ENCODE measurements at places on chromosomes 13 and 19.

GRCh38 chr19:38228491-38229439 lies 4.7 kb upstream of the DPF1 start:
- no peak for DNase-seq

DNA sequence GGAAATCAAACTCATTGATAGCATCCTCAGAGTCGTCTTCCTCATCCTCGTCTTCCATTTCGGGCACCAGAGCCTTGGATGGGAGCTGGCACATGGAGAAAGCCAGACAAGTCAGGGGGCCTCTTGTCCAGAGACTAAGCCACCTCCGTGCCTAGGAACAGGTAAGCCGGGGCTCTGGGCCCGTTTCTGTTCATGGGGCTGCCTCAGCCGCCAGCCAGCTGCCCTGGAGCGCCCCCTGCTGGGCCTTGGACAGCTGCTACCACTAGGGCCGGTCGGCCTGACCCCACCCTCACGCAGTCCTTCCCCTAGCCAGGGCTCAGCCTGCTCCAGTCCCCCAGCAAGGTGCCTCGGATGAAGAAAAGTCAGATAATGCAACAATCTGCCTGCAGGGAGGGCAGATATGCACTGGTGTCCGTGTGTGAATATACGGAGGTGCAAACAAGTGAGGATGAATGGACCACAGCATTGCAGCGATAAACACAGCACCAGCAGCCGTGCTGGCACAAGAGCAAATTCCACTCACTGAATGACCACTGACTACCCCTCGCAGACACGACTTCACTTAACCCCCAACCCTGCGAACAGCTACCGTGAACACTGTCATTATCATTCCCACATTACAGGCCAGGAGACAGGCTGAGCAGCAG lies 11.9 kb upstream of the PRKD2 start:
- peak; percentile 61 for DNase-seq

- no peak for DNase-seq
These were observed 8.0 kb downstream of the FRY start for GRCh38 chr13:32039528-32039927.

DNA sequence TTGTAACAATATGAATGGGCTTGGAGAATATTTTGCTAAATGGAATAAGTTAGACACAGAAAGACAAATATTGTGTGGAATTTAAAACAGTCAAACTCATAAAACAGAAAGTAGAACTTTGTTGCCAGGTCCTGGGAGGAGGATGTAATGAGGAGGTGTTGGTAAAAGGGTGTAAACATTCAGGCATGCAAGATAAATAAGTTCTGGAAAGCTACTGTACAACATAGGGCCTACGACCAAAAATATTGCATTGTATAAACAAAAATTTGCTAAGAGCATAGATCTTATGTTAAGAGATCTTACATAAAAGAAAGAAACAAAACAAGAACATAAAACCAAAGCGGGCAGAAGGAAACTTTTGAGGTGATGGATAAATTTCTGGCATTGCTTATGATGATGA lies 1907.8 kb upstream of the PCDH20 start:
- no peak for DNase-seq

GRCh38 chr13:32427852-32428580 lies at the start of gene N4BP2L1:
Gene N4BP2L1 (minus strand): TSS chr13:32428130. CDS start chr13:32428082, 48 bp downstream.
- peak; percentile 63 for DNase-seq

DNA sequence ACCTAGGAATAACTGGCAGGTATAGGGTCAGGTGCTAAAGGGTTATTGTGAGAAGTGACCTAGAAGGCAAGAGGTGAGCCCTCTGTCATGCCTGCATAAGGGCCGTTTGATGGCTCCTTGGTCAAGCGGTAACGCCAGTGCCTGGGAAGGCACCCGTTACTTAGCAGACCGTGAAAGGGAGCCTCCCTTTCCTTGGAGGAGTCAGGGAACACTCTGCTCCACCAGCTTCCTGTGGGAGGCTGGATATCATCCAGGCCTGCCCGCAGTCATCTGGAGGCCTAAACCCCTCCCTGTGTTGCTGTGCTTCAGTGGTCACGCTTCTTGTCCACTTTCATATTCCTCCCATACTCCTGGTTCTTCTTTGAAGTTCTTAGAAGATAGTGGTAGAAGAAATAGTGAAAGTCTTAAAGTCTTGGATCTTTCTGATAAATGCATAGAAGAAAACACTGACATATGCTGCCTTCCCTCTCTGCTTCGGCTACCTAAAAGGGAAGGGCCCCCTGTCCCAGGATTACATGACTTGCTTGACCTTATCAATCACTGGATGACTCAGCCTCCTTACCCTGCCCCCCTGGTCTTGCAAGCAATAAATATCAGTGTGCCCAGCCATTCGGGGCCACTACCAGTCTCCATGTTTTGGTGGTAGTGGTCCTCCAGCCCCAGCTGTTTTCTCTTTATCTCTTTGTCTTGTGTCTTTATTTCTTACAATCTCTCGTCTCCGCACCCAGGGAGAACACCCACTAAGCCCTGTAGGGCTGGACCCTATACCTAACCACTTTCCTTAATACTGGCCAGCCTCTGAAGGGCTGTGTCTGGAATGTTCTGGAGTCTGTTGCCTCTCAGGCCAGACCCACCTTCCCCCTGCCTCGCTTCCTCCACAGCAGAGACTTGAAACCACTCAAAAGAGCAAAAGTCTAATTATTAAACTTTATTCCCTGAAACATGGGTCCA lies 16.1 kb upstream of the ABCC4 start:
- DNase-seq = no peak

- DNase-seq = no peak
These were observed 406.9 kb downstream of the RFC3 start for GRCh38 chr13:34224877-34225276.

DNA sequence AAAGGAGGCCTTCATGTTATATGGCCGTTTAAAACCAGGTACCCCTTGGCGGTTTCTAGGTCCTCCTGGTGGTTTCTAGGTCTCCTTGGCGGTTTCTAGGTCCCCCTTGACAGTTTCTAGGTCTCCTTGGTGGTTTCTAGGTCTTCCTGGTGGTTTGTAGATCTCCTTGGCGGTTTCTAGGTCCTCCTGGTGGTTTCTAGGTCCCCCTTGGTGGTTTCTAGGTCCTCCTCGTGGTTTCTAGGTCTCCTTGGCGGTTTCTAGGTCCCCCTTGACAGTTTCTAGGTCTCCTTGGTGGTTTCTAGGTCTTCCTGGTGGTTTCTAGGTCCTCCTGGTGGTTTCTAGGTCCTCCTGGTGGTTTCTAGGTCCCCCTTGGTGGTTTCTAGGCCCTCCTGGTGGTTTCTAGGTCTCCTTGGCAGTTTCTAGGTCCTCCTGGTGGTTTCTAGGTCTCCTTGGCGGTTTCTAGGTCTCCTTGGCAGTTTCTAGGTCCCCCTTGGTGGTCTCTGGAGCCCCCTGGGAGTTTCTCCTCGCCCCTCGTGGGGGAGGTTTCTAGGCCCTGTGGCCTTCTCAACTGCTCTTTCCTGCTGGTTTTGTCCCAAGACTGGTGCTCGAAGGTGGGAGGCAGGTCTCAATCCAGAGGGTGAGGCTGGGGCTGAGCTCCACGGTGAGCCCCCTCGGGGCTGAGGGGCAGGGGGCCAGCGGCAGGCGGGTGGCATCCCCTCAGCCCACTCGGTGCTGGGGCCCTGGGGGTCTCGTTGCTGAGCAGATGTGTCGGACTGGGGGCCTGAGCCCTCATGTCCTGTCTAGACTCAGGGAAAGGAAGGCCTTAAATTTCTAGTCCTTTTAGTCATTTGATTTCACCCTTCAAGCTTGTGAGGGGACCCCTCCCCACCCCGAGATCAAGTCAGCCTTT lies 8.0 kb downstream of the HCN2 start:
- no peak for DNase-seq

DNA sequence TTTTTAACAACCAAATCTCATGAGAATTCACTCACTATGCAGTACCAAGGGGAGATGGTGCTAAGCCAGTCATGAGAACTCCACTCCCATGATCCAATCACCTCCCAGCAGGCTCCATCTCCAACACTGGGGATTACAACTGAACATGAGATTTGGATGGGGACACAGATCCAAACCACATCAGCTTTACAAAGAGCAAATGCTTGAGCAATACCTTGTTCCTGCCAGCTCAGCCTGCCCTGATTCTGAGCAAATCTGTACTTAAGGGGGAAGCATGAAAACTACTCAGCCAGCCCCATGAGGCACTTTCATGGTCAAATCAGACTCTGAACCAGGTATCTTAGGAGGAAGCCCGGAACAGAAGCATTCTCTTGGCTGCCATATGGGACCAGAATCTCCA lies 259.9 kb downstream of the TBC1D4 start:
- no peak for DNase-seq

GRCh38 chr13:71457645-71458044 lies 409.4 kb downstream of the DACH1 start:
- no peak for DNase-seq

DNA sequence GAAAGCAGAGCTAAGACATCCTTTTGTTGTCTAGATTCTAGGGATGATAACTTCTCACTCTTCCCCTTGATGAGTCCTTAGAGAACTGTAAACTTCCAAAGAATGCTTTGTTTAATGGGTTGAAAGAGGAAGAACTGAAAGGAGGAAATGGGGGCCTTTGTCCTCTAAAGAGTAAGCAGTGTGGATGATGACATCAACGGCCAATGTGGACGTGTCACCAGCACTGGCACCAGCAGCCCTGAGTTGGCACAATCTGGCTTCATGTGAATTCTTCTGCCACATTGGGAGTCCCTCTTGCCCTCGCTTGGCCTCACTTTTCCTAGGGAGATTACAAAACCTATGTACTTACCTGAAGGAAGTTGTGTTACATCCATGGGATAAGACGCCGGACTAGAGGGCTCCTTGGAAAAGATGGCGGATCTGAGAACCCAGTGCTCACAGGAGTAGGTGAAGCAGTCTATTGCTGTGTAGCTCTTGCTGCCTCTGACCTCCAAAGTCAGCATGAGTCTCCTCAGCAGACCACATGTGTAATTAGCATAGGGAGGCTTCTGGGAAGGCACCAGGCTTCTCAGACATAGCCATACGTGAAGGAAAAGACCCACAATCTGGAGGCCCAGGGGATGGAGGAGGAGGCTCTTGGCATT lies 62.8 kb downstream of the RGCC start:
- no peak for DNase-seq

GRCh38 chr19:6765738-6766356 lies 1.4 kb downstream of the SH2D3A start:
- no peak for DNase-seq

GRCh38 chr19:30086916-30087315 lies 144.9 kb downstream of the URI1 start:
- no peak for DNase-seq

DNA sequence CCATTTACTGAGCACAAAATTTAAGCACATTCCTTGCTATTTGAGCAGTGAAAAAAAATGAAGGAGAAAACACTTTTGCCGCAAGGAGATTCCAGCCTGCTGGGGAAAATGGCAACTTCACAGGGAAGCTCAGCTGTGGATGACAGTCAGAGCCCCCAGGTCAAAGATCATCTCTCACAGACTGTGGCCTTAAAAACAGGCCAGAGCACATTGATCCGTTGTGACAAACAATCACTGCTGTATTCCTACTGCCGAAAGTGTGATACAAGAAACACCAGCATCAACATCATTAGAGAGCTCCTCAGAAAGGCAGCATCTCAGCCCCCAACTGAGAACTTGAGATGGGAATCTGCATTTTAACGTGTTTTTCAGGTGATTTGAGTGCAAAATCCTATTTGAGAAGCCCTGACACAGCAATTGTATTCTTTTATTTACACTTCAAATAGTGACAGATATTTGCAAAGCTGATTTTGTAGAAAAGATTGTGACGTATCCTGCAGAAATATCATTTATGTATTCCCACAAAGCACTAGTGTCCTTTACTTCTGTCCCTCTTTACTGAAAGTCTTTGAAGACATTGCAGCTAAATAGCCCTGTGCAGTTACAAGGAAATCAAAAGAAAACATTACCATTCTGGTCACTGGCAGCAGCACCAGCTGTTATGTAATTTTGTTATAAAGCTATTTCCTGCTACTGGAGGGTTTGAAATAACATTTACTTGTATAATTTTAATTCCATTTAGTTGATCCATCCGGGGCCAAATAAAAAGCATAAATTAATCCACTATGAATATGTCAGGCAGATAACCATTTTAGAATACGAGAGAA lies 652.0 kb downstream of the LIG4 start:
- DNase-seq = no peak

DNA sequence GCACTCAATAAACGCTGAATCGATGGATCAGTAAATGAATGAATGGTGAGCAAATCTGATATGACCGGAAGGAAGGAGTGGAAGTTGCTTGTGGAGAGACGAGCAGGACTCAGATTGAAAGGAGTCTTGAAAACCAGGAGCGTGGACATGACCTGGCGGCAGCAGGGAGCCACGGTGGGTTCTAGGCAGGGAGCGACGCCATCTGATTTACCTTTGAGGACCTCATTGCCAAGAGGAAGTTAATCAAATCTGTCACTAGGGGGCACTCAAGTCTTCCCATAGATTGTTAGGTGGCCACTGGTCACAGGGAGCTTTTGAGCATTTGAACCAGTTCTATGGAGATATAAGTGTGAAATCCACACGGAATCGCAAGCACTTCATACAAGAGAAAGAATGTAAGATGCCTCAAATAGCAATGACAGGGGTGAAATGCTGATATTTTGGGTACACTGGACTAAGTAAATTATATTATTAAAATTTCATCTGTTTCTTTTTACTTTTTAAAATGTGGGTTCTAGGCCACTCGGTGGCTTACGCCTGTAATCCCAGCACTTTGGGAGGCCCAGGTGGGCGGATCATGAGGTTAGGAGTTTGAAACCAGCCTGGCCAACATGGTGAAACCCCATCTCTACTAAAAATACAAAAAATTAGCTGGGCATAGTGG lies 9.2 kb upstream of the FBN3 start:
- no peak for DNase-seq

DNA sequence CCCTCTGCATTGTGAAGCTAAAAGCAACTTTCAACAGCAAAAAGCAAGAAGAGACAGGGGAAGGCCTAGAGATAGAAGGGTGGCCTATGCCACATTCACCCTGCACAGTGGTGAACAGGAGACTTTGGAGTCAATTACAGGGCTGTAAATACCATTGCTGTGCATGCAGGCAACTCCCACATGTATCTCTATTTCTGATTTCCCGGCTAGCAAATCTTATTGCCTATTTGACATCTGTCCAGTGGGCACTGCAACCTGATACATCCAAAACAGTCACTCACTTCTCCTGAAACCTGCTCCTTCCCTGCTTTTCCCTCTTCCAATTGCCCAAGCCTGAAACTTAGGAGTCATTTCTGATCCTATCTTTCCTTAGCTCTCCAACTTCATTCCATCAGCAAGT lies 13.4 kb downstream of the RUBCNL start:
- DNase-seq = no peak

- DNase-seq = no peak
These were observed 110.7 kb upstream of the UQCRFS1 start for GRCh38 chr19:29323440-29324290.

DNA sequence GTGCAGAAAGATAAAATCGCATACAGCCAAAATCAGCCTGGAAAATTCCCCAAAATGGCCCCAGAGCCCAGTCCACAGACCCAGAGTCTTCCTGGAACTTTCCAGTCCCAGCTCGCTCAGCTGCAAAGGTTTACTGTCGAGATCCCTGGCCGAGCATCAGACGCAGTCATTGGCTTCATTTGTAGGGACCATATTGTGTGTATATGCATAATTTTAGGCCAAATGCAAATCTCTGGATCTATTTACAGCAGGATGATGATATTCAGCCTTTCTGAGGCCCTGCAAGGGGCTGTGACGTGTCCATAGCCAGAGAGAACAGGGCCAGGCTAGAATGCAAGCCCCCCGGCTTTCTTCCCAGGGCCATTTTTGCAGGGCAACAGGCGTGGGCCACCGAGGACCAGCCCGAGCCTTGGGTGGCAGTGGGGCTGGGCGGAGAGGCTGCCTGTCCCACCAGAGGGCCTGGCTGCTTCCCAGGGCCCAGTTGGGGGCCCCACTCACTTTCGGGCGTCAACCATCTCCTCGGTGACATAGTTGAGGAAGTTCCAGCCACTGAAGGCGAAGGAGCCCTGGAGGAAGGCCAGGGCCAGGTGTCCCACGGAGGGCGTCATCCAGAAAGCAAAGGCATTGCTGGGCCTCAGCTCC lies 13.7 kb downstream of the SLC7A10 start:
- no peak for DNase-seq

Data from stimulated activated CD8-positive, alpha-beta memory T cell treated with anti-CD3 and anti-CD28 coated beads, Interleukin-7, amount 100 ng/mL, for 24 hours (primary cell).